ENCODE measurements at places on chromosomes 12 and 14.
A peak's percentile ranks its signal among the peaks of the same experiment; 100 is the strongest.

DNA sequence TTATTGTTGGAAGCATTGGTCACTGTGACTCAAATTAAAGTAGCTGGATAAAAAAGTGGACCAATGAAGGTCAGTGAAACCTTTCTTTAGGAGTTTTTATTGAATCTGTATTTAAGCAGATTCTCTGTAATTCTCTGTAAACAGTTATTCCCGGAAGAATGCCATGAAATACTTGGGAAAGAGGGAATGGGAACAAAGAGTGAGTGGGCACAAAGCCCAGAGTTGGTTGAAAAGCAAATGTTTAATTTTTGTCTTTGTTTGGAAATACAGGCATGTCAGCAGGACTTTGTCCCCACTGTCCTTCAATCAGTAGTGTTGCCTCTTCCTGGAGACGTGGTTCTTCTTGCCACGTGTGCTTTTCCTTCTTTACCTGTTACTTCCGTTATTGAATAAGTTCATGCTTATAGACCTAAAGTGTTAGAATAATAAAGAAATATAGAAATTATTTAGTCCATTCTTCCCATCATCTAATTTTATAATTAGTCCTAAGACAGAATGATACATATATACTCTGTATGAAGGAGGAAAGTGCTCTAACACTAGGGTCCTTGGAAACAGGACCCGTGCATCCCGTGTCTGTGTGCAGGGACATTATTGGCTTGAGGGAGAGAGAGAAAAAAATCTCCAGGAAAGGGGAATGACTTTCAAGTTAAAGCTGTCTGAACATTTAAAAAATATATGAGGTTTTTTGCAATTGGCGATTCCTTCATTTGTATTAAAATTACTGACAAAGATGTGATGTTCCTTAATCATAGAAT is 2.0 kb upstream of the ANG start:
- no peak for DNase-seq

DNA sequence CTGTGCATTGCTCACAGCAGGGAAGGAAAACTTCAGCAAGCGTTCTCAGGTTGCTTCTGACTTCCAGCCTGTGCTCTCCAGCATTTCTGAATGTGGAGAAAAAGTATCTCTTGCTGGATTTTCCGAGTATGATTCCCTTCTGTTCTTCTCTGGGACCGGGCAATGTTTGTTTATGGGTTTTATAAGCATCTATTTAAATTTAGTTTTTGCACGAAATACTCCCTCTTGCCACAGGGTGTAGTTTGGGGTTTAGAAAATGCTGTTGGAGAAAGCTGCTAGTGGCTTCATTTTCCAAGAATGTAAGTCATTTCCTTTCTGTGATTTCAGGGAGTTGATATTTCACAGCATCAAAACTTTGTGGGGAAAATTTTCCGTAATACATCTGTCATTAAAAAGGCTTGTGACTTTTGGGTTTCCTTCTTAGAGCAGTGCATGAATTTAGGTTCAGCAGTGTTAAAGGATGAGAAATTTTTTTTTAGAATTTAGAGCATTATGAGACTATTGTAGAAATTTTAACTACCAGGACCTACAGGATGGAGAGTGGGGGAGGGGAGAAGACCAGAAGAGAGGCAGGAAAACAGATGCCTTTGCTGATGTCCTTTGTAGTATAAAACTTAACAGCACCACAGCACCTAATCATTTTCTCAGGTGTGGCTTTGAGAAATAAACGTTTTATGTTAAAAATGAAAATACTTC is 1.5 kb downstream of the FRMD6 start:
- peak; percentile 82 for DNase-seq

- no peak for DNase-seq
Measured at GRCh38 chr12:460261-461230, 807 bp downstream of the B4GALNT3 start.

DNA sequence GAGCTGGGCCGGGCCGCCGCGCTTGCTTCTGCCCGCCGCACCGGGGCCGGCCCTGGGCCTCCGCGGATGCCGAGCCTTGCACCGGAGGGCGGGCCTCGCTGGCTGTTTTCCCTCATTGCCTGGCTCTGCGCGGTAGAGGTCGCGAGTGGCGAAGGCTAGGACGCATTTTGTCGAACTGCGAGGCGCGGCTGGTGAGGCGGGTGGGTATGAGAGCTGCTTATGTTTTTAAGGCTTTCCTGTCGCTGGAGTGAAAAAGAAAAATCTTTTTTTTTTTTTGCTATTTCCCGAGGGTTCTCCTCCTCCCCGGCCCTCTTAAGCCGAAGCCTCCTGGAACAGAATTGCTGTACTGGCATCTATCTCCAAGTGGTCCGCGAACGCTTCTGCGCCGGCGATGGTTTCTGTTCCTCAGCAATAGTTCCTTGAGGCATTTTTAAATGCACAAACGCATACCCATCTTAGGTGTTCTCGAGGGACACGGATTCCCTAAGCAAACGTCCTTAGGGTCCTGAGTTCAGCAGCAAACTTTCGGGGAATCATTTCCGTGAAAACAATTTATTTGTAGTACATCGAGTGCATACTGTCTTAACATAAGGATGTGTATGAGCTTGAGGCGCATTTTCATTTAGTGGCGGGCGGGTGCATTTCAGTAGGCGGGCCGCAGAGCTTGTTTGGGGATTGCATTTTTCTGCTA is 631 bp downstream of the RESF1 start:
- peak; percentile 55 for DNase-seq
